H9 (cell line): ENCODE measurements at places on chromosomes 1 and 21. TPM values are rescaled to one million over a fixed set of nuclear protein-coding genes. Genes with fewer than 3 reads are reported as not detected.

The PTAFR gene
- 1.8 and 1.9 TPM in 2 replicates for total RNA-seq

GRCh38 chr1:231844986-231845502 is 218.5 kb downstream of the DISC1 start:
- no peak for DNase-seq

- DNase-seq = no peak
Measured at GRCh38 chr1:104136621-104137020, 386.9 kb downstream of the AMY1C start.

DNA sequence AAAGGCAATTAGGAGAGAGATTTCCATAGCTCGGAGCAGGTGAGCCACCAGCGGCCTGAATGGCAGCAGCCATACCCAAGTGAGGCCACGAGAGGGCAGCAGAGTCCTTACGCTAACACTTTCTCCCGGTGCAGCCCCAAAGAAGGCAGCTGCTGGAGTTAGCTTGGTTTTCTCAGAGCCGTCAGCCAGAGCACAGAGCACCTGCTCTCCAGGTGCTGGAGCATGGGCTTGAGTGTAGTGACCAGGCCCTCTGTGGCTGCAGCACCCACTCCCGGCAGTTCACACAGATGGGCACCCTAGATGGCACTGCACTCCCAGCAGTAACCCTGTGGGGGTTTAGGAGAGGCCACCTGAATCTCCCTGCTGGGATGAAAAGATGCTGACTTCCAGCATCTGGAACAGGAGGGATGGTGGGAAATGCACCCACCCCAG is 45.8 kb downstream of the TMCC2 start:
- peak; percentile 91 for DNase-seq

- DNase-seq = no peak
Measured at GRCh38 chr21:31448496-31448895, 104.4 kb upstream of the TIAM1 start.

- no peak for DNase-seq
Measured at GRCh38 chr1:64163970-64164369, 39.5 kb upstream of the UBE2U start.

- no peak for DNase-seq
Measured at GRCh38 chr1:21258331-21259134, 31.7 kb downstream of the ECE1 start.

GRCh38 chr1:242019018-242019417 is 20.1 kb upstream of the MAP1LC3C start:
- DNase-seq = no peak

DNA sequence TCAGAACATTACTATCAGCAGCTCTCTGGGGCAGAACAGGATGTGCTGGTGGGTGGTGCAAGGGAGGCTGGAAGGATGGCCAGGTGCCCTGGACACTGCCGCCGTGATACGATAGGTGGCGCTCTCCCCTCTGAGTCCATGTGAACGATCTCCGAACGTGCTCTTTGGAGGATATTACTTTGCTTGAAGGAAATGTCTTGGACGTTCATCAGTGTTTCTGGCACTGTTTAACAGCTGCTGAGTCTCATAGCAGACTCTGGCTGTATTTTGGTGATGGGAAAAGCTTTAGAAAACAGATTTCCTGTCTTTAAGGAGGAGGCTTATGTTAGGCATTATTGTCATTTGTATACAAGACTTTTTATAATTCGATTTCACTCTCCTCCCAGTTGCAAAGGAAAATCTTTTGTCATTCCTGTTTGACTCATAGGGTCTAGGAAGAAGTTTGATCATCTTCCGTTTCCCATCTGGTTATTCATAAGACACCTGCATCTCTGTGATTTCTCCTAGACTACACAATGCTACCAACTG is 386.2 kb upstream of the ADGRL2 start:
- peak; percentile 85 for DNase-seq

- DNase-seq = no peak
Measured at GRCh38 chr21:46639489-46640386, 4.3 kb downstream of the PRMT2 start.

DNA sequence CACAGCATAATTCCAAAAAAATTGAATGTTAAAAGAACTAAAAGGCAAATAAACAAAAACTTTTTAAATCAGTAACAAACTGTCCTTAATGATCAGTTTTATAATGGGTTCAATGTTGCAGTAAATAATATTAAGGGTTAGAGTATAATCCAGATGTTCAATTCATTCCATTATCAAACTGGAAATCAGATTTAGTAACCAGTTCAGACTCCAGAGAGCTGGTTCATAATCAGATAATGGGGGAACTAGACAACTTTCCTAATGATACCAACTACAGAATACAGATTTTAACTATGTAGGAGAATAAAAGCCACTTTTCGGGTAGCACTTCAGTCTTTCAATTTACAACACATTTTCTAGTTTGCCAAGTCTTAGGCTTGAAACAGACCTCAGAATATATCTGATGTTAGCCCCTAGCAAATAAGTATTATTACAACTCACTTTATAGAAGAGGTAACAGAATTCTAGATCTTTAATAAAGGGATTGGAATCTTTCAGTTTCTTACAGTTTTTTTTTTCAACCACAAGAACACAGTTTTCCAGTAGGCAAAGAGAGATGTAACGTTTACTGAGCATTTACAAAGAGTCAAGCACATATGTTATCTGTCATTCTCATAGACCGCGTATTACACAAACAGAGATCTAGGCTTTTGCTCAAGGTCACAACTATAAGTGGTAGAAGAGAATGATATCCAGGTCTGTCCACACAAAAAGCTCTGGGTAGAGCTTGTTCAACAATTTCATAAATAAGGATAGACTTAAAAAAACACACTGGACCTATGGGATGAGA is 1.9 kb upstream of the DCAF6 start:
- no peak for DNase-seq

DNA sequence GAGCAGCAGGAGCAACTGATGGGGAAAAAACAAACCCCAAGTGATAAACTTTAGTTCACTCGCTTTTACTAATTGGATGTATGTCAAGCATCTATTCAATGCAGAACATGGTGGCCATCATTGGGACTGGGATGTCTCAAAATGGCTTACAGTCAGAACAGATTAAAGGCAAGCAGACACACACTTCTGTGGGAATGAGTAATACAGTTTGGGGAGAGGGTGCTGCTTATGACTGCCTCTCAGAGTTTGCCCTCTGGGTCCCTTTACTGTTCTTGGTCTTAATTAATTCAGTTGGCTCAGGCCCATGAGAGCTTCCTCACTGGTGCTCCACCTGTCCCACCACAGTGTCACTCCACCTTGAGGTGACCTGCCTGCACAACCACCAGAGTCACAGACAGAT is 119.5 kb downstream of the TBX19 start:
- DNase-seq = no peak

The OR2L2 gene
- 0.11 TPM in 1 of 2 replicates, not detected in the other for total RNA-seq

The MTARC2 gene
- 4.2 and 7.7 TPM in 2 replicates for total RNA-seq

GRCh38 chr1:169894424-169895145 is 889 bp upstream of the SCYL3 start:
- no peak for DNase-seq

GRCh38 chr1:168134642-168135041 is 2.1 kb downstream of the GPR161 start:
- DNase-seq = no peak

The ATF3 gene
- total RNA-seq = 11.3 and 14.7 TPM in 2 replicates

- no peak for DNase-seq
Measured at GRCh38 chr1:67441183-67441582, 11.0 kb upstream of the SERBP1 start.

The SLC22A15 gene
- total RNA-seq = 3.2 and 3.5 TPM in 2 replicates

The ARHGAP29 gene
- 1.0 and 1.3 TPM in 2 replicates for total RNA-seq

DNA sequence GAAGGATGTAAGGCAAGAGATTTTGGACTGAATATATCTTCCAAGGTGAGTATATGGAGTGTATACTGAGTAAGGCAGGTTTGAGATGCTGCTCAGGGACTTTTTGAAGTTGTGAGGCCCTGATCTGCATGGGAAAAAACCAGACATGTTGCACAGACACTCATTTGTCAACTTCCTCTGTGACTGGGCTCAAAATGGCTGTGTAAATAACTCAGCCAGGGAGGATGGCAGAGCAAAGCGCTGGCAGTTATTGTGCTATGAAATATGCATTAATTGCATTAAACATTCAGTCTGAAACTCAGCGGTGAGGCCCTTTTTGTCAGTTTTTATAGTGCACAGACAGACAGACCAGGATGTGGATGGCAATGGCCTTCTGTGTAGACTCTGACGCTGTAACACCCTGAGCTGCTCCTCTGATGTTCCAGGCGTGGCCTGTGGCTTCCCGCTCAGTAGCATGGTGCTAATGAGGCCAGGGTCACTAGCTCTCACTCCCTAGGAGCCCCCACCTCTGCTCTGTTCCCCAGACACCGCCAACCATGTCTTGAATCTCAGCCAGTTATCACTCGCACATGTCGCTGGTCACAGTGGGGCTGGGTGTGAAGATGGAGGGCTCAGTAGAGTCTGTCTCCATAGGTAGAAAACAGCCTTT is 307.0 kb upstream of the PROX1 start:
- DNase-seq = no peak
